ENCODE measurements at places on chromosomes 2 and 18.

DNA sequence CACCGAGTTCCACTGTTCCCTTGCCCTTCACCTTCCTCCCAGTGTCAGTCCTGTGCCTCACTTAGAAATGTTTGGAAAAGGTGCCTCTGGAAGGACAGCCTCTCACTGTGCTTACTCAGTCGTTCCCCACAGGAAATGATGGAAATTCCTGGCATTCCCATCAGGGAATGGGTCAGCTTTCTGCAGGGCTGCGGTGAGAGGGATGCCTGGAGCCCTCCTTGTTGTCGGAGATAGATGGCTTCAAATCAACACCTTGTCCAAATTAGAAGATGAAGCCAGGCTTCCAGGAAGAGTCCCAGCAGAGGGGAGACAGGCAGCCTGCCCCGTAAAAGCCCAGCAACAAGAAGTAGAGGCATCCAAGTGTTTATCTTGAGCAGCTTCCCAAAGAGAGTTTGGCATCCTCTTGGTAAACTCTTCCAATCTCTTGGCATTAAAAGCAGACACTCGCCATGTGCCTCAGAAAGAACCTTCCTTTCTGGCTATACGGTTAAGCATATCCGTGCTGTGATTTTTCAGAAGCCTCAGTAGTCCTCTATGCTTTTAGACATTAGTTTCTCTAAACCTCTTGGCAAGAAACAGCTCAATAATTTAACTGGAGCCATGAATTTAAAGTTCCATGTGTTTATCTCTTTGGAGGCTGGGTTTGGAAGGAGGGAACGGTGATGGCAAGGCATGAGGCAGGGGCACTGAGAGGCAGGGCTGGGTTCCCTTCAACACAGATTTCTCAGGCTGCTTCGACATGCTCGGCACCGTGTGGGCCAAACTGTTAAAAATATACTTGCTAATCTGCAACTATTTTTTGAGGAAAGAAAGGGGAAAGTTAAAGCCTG, 25.1 kb downstream of the COLEC12 start:
- DNase-seq: no peak

- no peak for DNase-seq
These were observed 2.1 kb downstream of the KHK start for GRCh38 chr2:27088634-27089033.

DNA sequence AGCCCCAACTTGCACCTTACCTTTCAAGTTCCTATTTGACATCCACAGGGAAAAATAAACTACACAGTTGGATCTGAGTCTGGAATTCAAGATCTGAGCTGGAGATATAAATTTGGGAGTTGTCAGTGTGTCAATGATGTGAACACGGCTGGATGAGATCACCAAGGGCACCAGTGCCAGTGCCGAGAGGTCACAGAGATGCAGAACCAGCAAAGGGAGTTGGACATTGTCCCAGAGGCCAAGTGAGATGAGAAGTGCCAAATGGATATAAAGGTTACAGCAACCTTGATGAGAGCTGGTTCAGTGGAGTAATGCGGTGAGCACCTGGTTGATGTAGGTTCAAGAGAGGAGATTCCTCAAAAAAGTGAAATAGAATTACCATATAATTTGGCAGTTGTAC, 24.8 kb downstream of the LRRFIP1 start:
- DNase-seq: no peak

DNA sequence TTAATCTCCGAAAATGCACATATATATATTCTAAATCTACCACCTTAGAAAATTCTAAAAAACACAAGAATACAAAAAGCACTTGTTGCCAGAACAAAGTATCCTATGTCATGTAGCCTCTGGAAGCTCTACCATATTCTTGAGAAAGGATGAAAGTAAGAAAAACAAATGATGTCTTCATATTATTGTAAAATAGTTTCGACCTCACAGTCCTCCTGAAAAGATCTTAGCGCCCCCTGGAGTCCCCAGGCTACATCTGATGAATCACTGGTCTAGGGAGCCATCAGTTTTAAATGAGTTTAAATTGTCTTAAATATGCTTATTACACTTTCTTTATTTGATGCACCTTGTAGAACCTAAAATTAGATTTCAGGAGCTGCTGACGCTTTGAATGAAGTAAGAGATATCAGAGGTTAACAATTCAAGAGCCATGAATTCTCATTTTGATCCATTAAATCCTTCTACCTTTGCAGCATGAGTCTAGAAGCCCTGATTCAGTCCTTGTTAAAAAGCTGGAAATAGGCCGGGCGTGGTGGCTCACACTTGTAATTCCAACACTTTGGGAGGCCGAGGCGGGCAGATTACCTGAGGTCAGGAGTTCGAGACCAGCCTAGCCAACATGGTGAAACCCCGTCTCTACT, 138.8 kb downstream of the MCFD2 start:
- DNase-seq: peak; percentile 66

DNA sequence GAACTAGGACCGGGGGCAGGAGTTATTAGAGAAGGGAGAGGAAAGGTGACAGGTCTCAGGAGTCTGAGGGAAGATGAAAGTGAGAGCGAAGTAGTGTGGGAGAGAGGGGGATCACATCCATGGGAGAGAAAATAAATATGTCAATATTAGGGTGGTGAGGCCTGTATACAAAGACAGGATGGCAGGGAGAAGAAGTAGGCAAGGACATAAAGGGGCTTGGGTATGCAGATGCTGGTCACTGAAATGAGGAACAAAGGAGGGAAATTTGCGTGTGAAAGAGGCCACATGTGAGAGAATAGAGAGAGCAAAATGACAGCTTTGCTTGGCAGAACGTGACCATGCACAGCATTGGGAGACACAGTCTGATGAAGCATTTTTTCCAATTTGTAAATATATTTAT, 13.6 kb downstream of the METAP1D start:
- DNase-seq: no peak

DNA sequence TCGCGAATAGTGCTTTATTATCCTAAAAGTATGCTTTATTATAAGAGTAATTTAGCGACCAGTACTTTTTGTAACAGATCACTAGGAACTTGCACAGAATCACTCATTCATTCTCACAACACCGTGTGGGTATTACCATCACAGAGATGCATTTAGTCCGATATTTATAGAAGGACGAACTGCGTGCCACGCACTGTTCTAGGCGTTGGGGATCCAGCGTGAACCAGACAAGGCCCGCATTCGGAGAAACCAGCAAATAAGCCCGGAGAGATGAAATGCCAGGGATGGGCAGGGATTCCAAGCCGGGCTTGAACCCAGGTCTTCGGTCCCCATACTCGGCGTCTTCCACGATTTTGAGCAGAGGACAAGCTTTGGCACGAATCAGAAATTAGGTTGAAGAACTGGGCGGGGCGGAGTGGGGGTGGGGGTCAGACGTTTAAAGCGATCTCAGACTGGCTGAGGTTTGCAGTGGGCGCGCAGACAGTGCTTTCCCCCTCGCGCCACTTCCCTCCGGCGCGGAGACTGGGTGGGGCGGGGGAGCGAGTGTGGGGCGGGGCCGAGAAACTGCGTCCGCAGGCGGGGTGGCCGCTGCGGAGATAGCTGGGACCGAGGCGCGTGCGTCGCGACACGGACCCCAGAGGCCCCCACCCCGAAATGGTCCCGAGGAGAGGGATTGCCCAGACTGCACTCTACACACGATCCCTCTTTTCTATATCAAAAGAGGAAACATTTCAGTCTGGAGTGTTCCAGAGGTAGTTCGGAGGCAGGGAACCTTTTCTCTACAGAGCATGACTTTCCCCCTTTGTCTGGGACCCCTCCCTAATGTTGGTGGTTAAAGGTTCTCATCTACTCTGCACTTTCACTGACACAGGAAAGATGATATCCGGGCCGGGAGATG, 1.1 kb upstream of the CXCR4 start:
- DNase-seq: peak; percentile 37

- peak; percentile 67 for DNase-seq
These were observed 63.6 kb downstream of the CLHC1 start for GRCh38 chr2:55168221-55169154.
